ENCODE measurements at places on chromosomes 7 and 10. TPM values are rescaled to one million over a fixed set of nuclear protein-coding genes. Genes with fewer than 3 reads are reported as not detected.

DNA sequence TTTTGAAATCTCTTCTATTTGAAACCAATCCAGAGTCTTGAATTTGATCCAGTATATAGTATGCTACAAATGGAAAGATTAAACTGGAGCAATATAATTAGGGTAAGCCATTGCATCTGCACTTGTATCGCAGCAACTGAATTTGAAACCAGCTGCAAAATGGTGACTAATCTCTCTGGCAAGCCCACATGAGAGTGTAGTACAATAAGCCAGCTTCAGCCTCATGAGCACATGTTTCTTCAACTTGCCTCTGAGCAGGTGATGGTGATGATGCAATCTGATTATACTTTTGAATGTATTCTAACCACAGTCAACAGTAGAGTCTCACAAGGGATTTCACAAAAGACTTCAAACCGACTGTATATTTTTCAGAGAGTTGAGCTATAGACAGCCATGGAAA lies 829 bp upstream of the RPA3 start:
- no peak for DNase-seq

NXPH1 gene
- total RNA-seq: not detected

HOXA11 gene
- total RNA-seq: 0.13 TPM

DNA sequence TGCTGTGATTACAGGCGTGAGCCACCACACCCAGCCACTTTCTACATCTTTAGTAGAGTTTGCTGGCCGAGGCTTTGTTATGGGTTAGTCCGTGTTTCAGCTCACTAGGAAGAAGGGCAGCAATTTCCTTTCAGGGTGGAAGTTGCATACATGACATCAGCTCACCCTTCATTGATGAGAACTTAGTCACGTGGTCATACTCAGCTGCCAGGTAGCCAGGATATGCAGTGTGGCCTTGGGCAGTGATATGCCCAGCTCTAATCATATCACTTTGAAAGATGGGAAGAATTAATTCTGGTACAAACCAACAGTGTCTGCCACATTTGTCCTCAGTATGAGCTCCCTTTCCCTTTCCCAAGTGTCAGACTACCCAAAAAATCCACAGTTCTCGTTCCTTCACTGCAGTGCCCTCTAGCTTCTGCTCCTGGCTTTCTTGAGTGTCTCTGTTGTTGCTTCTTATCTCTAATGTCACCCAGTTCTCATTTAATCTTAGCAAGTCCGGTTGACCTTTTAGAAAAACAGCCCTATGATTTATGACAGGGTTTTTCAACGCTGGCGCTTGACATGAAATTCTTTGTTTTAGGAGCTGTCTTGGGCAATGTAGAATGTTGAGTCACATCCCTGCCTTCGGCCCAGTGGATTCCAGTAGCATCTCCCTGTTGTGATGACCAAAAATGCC lies 108.7 kb upstream of the ITGB1 start:
- DNase-seq: no peak

DNA sequence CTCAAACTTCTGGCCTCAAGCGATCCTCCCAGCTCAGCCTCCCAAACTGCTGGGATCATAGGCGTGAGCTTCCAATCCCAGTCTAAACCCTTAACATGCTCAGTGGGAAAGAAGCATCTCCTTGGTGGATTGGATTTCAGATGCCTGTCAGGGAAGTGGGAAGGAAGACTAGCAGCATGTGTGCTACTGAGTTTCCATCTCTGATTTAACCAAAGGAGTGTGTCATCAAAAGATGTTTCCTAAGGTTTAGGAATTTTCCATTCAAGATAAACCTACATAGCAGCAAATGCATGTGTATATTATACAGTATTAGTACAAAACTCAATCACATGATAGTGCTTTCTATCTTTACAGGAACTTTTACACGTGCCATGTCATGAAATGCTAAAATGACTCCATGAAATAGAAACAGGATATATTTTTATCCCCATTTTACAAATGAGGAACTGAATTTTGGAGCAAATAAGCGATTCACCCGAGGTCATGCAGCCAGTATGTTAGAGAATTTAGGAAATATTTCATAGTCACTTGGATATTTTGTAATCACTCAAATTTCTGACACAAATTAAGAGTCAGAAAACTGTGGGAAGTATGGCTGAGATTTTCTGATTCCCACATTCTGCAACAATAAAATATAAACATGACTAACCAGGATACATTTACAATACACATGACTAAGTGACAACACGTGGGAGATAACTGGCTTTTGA lies 11.4 kb upstream of the TMEM26 start:
- peak; percentile 63 for DNase-seq

DNA sequence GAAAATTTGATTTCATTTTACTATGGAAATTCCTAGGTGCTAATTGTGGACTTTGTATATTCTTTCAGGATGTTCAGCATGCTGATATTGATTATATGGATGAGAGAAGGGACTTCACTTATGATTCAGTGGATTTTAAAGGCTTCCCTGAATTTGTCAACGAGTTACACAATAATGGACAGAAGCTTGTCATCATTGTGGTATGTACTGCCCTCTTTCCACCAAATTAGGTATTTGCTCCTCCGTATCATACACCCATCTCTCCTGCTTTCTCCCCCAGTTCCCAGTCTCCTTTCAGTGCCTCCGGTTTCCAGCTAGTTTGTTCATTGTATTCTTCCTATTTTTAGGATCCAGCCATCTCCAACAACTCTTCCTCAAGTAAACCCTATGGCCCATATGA lies 34.6 kb downstream of the MGAM start:
- no peak for DNase-seq

- DNase-seq: no peak
Observed at GRCh38 chr7:50956522-50957155, 173.9 kb upstream of the GRB10 start.

GRCh38 chr10:71260622-71261325 lies 48.4 kb downstream of the UNC5B start:
- DNase-seq: no peak

Measured in dermis microvascular lymphatic vessel endothelial cell (primary cell).